D341Med (cell line): ENCODE measurements at places on chromosomes 13 and 19.

- DNase-seq: no peak
Measured at GRCh38 chr19:30774252-30774766, 402.1 kb downstream of the ZNF536 start.

DNA sequence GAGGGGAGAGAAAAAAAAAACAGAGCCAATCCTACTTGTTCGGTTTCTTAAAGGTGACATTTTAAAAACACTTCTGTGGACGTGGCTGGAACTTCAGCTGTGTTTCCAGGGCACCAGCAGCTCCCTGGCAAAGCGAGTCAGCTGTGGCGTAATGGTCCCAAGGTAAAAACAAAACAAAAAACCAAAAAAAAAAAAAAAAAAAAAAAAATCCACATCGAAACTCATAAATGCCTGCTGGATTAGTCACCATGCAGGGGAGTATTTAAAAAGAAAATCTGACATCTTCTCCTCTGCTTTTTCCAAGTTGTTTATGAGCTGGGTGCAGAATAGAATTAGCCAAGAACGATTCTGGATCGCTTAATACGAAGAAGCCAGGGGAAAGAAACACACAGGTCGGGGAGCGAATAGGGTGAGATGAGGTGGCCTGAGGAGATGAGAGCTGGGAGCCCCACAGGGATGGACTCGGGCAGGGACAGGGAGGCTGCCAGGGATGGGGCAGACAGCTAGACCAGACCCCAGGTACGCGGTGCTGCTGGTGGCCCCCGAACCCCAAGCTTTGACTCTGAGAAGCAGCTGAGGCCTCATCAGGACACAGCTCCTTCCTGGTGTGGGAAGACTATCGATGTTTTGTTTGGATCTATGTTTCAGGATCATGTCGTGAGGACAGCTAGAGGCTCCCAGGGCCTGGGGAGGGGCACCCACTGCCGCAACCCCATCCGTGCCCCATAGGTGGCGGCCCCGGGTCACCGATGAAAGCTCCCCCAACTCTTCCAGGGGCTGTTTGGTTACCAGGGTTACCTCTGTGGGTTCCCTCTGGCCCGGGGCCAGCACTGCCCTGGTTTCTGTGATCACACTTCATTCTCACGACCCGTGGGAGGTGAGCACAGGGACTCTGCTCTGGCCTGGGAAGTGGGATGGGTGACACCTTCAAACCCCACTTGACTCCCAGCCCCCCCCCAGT is 3.1 kb upstream of the CTXN1 start:
- DNase-seq: peak; percentile 86

DNA sequence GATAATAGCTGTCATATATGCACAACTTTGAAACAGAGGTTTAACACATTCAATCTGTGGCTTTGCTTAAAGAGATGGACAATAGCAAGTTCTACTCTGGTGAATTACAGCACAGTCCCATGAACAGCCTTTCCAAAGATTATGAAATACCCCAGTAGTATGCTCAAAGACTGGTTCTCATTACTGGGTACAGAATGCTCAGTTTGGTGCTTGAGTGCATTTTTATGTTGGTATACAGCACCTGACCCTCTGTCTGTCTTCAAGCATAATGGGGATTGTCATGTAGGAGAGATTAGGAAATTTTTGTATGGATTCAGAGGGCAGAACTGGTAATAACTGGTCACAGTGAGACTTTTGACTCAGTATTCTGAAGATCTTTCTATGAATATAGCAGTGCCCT is 7.6 kb downstream of the LMO7 start:
- no peak for DNase-seq

DNA sequence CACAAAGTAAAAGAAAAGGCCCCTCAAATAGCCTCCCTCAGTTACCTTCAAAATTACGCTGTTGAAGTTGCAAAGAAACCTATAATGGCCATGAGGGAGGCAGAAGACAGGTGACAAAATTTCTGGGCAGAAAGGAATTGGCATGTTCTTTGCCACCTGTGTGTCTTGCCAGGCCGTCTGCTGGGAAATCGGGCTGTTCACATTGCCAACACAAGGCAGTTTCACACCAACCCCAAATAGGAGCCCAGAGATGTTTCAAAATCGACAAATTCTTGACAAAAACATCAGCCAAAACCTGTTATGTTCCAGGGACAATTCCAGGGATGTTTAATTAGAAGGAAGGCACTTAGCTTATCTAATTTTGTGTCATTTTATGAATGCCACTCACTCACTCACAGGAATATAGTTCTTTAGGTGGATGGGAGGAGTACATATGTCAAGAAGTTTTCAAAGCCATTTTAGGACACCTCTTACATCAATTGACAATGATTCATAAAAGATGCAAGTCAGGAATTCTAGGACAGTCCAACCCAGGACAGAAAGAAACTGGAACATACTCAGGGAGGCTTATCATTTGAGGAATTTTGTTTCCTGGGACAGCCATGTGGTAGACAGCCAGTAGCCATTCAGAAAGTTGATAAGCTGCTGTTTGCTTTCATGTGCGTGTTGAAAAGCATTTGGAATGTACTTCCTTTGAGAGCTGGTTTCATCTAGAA is 164.5 kb downstream of the RGCC start:
- no peak for DNase-seq

- no peak for DNase-seq
Measured at GRCh38 chr13:91232716-91233115, 114.8 kb upstream of the MIR17HG start.

- no peak for DNase-seq
Measured at GRCh38 chr13:89790696-89791095, 1556.8 kb upstream of the MIR17HG start.

DNA sequence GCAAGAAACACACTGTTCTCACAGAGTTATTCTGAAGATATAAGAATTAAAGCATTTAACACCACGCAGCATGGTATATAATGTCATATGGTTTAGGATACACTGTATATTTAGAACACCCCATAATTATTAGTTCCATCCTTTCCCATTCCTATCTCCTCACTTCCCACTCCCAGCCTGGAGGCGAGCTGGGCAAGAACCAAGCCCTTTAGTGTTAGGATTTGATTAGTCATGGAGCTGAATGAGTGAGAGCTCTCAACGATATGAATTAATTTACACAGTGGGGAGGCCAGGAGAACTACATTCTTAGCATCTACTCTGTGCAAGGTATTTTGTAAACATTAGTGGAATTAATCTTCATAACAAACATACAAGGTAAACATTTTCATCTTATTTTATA is 934.3 kb downstream of the DIAPH3 start:
- no peak for DNase-seq

DNA sequence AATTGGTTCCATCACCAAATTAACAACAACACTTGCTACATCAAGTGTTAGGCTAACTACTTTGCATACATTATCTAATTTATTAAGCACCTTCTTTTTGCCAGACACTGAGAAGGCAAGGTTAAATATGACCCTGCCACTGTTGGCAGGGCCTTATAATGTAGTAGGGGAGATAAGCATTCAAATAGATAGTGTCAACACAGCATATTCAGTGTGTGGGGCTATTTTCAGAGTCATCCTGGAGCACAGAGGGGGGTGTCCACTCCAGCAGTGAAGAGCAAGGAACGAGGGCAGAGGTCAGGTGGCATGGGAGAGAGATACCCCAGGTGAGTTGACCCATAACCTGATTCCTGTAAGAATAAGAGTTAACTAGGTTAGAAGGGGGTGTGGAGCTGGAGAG is 121.6 kb downstream of the COG6 start:
- DNase-seq: no peak

DNA sequence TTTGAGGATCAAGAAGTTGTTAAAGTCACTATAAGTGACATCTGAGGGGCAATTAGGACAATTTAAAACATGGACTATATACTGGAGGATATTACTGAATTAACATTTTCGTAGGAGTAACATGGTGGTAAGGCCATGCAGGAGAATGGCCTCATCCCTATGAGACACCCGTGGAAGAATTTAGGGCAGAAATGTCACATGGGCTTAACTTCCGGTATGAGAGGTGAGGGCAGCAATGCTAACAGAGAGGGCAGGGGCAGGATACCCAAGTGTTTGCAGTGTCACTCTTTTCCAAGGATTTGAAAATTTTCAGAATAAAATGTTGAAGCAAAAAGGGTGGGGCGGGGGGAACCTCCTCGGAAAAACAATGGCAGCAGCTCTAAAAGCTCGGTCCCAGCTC is 23.6 kb downstream of the RANBP3 start:
- no peak for DNase-seq
